Activated CD8-positive, alpha-beta memory T cell treated with anti-CD3 and anti-CD28 coated beads for 1 hour (primary cell): ENCODE measurements at places on chromosomes 5 and 9.

DNA sequence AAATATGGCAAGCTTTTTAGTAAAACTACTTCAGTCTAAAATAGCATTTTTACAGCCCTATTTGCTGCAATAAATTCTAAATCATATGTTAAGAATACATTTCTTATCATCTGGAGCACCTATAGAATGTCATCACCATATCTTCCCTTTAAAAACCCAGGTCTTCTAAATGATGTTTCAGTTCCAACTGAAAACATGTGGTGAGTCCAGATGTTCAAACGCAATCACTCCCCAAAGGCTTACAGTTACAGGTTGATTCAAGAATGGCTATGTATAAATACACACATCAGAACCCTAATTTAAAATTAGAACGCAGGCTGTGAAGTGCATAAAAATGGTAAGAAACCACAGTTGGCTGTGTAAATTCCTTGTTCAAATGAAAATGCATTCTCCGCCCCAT lies 796.3 kb downstream of the MAT2B start:
- DNase-seq, result no peak

- no peak for DNase-seq
Observed at GRCh38 chr9:96348261-96348660, 35.2 kb downstream of the SLC35D2 start.

GRCh38 chr5:64190562-64191306 lies 25.1 kb downstream of the RNF180 start:
- no peak for DNase-seq

GRCh38 chr5:122126177-122126755 lies 3.1 kb upstream of the ZNF474 start:
- no peak for DNase-seq

GRCh38 chr5:73514418-73514817 lies 16.2 kb downstream of the BTF3 start:
- no peak for DNase-seq

DNA sequence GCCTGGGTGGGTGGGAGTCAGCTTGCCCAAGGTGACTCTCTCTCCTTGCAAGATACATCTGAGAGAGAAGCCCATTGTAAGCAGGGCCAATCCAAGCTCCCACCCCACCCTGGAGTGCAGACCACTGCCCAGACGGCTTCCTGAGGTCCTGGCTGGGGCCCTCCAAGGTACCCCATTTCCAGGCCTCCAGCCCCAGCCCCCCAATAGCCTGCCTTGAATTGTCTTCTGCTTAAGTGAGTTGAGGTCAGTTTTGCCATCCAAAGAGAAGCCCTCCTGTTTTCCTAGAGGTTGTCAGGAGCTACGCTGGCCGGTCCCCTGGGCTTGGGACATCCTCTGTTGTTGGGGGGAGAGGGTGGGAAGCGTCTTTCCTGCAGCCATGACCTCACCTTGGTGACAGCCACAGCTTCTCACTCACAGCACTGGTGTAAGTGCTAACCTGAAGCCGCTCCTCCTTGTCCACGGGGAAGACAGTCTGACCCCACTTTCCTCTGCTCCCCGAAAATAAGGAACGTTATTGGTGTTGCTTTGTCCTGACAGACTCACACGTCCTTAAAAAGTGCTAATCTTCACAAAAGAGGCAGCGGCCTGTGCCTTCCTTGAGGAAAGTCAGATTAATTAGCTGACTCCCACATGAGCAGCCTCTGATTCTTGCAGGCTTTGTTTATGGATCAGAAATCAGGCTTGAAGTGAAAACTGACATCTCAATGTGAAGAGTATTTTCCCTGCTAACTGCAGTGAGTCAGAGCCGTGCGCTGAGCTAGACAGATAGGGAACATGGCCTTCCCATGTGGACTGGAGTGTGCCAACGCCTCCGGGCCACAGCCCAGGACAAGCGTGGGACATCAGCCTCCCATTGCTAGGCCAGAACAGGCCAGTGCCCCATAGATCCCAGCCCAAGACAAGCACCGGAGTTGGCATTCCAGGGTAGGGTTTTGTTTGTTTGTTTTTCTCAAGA lies 52.3 kb downstream of the ADAMTS2 start:
- no peak for DNase-seq

- DNase-seq, result no peak
Observed at GRCh38 chr5:77285251-77285841, 74.9 kb downstream of the PDE8B start.

DNA sequence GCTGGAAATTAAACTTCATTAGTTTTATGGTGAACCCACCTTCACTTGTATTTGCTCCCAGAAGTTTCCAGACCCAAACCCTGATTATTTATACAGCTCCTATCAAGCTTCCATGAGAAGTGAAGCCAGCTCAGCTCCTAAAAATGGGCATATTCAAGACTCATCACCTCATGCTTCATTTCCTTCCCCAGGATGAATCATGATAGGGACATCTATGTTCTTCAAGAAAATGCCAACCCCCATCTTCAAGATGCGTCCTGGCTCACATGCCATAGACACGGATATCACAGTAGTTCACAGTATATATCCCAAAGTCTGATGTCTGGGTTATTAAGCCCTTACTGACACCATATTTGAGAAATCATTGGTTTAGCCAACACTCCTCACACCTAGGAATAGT lies 217.6 kb downstream of the NPR3 start:
- DNase-seq, result no peak

DNA sequence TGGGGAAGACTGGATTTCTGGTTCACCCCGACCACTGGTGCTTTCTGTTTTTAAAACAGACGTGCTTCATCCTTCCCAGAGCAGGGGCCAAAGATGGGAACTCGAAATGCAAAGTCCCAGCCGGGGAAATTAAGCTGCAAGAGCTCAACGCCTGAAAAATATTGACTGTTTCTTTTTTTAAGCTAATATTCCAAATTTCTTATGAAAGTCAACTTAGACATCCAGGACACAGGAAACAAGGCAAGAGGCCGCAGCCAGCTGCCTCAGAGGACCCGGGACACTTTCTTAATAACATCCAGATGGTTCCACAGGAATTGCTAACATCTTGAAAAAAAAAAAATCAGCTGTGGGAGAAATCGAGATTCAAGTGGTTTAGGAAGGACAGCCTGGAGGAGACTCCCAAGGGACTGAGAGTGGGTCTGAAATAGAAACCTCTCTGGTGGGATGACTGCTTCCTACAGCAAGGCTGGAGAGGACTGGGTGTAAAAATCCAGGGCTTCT lies 144.9 kb downstream of the FGF1 start:
- DNase-seq, result no peak

GRCh38 chr5:98363157-98363556 lies 410.3 kb upstream of the RGMB start:
- DNase-seq, result no peak

DNA sequence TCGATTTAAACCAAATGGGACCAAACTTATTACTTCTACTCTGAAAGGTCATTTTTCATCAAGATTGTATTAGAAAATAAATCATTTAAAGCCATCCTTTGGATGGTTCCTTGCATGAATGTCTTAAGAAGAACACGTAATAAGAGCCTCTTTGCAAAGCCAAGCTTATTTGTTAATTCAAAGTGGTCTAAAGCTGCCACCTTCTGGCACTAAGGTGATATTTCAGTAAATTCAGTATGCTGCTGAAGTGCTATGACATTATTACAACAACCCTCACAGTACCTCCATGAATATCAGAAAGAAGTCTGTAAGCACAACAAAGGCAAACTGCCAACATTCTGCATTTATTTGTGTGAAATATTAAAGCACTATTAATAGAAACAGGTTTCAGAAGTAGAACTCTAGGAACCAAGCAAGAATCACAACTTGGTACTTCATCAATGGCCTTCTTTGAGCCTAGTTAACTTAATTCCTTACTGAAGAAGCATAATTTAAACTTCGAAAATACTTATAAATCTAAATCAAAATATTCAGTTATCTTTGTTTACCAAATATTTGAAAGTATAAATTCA lies 53.1 kb upstream of the TYRP1 start:
- DNase-seq, result no peak

GRCh38 chr5:137572042-137572695 lies 73.0 kb upstream of the SPOCK1 start:
- DNase-seq, result no peak

DNA sequence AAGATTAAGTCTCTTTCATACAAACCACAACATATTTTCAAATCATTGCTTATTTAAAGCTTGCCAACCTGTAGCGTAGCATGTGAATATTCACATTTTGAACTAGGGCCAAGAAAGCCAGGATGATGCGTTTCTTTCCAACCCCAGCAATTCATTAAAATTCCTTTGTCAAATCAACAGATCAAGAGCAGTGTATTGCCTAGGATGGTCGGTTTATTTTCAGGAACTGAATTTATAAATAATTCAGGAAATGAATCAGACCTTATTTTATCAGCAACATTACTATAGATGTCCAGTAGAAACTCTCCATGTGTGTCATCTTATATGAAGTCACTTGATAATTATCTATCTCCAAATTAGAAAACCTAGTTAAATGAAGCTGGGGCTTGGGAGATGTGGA lies 13.2 kb upstream of the AUH start:
- DNase-seq, result no peak

DNA sequence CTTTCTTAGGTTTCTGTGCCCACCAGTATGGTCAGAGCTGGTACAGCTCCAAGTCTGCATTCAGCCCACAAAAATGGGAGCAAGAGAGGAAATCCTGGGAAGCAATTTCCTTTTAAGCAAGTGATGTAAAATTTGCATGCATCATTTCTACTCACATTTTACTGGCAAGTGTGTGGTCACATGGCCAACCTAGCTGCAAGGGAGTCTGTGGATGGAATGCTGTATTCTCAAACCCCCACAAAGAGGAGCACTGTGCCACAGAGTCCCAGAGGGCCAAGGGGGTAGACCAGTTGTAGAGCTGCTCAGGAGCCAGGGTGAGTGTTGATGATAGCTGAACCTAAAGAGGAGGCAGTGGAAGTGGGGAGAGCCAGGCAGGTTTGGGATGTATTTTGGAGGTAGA lies 154.3 kb upstream of the SPRY4 start:
- no peak for DNase-seq

- DNase-seq, result no peak
Observed at GRCh38 chr5:128574041-128574440, 36.0 kb upstream of the FBN2 start.

DNA sequence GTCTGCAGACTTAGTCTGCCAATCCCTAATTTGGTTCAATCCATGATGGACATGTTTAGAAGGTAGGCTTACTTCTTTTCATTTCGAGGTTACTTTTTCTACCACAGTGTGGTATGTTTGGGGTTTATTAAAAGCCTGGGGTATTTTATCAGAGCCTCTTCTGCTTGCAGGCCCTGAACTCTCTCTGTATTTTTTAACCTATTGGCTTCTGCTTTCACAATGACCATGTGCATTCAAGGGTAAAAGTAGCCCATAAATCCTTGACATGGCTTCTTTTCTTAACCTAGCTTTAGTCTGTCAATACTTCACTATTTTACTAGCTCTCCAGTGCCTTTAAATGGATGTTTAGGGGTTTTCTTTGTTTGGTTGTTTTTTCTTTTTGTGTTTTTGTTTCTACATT lies 286.6 kb downstream of the FER start:
- no peak for DNase-seq

DNA sequence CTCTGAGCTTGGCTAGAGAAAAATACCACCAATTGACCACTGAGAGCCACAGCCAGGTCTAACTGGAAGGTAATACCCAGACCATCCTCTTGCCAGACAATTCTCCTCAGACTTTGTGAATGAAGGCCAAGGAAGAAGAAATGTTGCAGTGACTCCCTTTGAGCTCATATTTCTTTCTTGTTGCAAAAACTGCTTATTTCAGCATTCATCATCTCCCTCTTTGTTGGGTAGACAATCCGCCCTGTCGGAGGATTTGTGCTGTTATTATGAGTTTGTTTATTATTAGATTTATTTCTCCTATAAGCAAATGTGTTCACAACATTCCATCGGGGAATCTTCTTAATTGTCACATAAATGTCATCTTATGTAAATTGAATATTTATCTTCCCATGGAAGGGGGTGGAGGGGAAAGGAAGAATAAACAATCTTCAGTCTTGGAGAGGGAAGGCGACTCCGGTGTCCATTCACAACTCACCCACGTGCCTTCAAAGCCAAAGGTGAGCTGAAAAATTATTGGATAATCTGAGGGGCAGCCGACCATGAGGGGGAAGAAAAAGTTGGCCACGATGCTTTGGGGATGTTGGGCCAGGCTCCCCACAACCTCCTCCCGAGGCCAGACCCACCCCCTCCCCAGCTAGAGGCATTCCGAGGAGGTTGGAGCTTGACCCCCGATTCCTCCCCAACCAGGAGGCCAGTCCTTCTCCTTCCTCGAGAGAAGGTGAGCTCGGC lies 1.8 kb upstream of the JADE2 start:
- no peak for DNase-seq

- no peak for DNase-seq
Observed at GRCh38 chr9:97769208-97769607, 72.1 kb upstream of the XPA start.

DNA sequence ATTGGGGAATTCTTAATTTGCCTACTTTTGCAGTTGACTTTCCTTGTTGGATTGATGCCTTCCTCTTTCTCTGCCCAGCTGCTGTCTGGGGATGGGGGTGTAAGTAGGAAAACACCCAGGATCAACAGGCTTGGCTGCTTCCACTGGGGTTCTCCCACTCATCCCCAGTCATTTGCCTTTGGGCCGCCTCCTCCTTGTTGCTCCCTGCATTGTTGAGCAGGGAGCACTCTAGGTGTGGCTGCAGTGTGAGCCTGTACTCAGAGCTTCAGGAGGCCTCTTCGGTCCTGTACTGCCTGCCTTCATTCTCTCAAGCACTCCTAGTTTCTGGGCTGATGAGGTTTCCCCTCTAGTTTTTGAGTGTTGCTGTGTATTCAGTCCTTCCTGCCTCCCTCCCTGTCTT lies 12.1 kb downstream of the RHOBTB3 start:
- DNase-seq, result no peak

DNA sequence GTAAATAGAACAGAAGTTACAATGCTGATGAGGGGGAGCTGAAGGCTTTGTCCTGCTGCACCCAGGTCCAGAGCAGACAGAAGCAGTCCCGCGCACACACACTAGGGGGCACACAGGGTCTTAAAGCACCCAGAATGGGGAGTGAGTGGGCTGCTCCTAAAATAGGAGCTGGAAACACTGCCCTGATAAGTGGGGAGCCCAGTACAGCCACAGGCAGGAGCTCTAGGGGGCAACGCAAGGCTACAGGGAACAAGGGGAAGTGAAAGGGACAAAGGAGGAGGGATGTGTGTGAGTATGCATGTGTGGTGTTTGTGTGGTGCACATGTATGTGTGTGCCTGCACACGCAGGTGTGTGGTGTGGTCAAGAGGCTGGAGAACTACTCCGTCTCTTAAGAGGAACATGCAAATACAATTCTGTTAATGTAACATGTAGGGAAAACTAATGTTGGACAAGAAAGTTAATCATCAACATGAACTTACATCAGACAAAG lies 191.5 kb downstream of the ROR2 start:
- no peak for DNase-seq

DNA sequence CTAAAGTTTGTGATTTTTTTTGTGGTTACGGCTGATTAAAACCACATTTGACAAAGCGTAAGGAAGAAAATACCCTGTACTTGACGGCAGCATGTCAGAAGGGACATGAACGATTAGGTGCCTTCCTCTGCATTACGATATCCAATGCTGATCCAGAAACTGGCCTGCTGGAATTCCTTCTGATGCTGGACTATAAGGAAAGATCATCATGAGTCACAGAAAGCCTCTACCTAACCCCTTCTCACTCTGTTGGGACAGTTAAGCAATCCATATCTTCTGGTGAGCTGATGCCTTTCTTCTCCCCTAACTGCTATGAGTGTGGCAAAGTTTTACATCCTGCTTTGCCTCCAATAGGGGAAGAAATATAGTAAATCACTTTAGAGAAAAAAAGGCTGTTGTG lies 78.4 kb upstream of the PAPPA start:
- DNase-seq, result no peak

- DNase-seq, result no peak
Observed at GRCh38 chr5:22722056-22722455, 131.1 kb downstream of the CDH12 start.
